ENCODE measurements at places on chromosomes 3 and 15.

- DNase-seq = peak; percentile 80
These were observed 16.4 kb downstream of the CLK3 start for GRCh38 chr15:74631935-74632560.

- no peak for DNase-seq
These were observed 364.1 kb upstream of the CNTN4 start for GRCh38 chr3:1734494-1735122.

DNA sequence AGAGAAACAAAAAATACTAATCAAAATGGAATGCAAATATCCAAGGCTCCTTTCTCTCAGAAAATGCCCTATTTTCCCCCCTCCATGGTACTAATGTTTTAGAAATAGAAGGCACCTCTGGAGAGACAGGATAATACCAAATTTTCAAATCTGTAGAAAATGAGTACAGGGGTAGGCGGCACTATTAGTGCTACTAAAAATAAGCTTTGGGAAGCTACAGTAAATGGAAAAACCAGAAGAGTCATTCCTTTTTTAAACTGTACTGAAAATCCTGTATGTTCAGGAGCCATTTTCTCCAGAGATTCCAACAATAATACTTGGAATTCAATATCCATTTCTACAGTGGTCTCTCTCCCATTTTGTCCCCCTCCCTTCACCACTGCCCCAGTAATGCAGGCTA lies 320.8 kb downstream of the RORA start:
- DNase-seq = no peak

DNA sequence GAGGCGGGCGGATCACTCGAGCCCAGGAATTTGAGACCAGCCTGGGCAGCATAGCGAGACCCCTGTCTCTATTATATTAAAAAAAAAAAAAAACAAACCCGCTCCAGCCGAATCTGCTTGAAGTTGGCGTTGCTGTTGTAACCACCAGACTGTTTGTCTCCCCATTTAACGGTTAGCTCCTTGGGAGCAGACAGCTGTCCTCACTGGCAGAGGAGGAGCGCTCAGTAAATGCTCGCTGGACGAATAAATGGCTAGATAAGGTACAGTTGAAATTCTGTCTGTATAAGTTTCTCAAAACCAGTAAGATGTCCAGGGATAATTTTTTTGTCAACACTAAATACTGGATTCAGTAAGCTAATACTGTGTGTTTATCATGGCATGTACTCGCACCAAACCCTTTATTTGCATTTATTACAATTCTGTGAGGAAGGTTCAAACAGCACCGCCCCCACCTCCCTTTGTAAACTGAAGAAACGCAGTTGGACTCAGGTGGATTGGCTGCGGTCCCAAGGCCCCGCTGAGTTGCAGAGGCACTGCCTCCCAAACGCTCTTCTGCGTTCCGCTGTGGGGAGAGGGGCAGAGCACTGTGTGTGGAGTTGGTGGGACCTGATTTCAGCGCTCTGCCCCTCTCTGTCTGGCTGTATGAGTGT lies 1.1 kb downstream of the RCCD1 start:
- no peak for DNase-seq

- DNase-seq = no peak
These were observed 58.5 kb downstream of the NEK10 start for GRCh38 chr3:27310688-27311087.

GRCh38 chr15:63938486-63939061 lies 104.8 kb upstream of the HERC1 start:
- DNase-seq = no peak

GRCh38 chr3:131850223-131850622 lies 184.6 kb downstream of the CPNE4 start:
- no peak for DNase-seq

- DNase-seq = peak; percentile 53
These were observed 44.0 kb downstream of the ZBTB38 start for GRCh38 chr3:141412087-141412935.

GRCh38 chr3:122183893-122184590 lies 574 bp downstream of the CASR start:
- peak; percentile 9 for DNase-seq

GRCh38 chr3:149442043-149442442 lies 32.5 kb upstream of the TM4SF4 start:
- no peak for DNase-seq

GRCh38 chr15:55513152-55513551 lies 5.1 kb upstream of the DNAAF4 start:
- no peak for DNase-seq

DNA sequence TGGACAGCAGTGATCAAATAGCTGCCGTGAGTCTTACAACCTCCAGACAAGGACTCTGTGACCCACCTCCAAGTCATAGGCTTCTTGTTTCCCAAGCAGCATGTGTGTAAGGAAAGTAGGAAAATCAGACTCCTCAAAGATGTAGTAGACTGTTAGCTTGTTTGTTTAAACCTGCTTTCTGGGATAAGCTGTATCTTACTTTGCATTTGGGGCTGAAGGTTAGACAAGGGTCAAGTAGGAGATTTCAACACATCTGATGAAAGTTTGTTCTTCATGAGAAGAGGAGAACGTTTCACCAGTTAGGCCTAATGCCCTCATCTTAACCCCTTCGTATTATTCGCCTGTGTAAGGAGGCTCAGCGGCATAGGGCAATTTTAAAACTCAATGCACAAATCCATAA lies 756.4 kb upstream of the NR2F2 start:
- DNase-seq = no peak

GRCh38 chr3:24521420-24522145 lies 26.9 kb upstream of the THRB start:
- DNase-seq = peak; percentile 64

DNA sequence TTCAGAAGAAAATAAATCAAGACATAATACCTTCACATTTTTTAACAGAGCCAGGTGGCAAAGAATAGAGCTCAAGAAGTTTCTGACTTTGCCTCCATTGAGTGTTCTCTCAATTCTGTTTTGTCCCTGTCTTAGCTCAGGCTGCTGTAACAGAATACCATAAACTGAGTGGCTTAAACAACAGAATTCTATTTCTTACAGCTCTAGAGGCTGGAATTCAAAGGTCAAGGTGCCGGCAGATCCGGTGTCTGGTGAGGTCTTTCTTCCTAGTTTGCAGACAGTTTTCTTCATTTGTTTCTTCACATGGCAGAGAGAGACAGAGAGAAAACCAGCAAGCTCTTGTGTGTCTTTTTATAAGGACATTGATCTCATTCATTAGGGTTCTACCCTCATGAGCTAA lies 25.6 kb downstream of the IQCH start:
- no peak for DNase-seq

DNA sequence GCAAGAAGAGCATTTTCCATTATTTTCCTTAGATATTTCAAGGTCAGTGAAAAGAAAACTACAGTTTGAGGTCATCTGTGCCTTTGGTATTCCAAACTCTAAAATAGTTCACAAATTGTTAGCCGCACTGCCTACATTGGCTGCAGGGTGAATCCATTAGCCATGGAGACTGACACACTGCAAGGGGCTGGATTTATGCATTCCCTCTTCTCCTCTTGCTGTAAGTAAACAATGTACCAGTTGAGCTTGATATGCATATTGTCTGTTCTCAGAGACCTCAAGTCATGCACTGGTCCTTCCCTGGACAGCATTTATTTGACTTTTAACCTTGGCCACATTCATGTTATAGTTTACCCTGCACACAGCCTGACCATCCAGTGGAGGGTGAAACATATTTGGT lies 50.2 kb upstream of the TNFSF10 start:
- no peak for DNase-seq

DNA sequence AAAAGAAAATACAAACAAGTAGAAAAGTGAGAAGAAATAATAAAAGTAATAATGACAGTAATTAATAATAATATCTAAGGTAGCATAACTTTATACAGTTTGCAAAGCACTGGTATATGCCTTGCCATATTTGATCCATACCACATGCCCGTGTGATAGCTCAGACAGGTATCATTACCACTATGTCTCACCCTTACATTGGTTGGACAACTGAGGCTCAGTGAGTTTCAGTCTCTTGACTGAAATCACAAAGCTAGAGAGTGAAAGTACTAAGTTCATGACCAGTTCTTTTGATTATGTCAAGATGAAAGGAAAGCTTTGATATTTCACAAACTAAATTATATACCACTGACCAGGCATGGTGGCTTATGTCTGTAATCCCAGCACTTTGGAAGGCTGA lies 408.9 kb downstream of the GAP43 start:
- no peak for DNase-seq

DNA sequence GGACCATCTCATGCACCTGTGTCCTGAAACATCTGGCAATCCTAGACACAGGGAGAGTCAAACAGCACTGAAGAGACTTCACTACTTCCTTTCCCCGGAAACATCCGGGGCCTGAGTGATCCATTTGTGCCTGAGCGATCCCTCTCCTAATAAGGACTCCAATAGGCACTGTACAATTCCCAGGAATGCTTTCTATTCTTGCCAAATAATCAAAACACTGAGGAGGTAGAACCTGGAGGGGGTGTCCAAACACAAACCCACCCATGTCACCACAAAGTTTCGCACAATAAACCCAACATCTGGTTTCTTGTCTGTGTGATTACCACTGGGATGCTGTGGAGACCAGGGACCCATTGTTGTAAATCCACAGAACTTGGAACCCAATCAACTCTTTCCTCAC lies 205.0 kb downstream of the OPA1 start:
- DNase-seq = no peak

GRCh38 chr3:50554553-50554952 lies 13.0 kb downstream of the C3orf18 start:
- DNase-seq = no peak

DNA sequence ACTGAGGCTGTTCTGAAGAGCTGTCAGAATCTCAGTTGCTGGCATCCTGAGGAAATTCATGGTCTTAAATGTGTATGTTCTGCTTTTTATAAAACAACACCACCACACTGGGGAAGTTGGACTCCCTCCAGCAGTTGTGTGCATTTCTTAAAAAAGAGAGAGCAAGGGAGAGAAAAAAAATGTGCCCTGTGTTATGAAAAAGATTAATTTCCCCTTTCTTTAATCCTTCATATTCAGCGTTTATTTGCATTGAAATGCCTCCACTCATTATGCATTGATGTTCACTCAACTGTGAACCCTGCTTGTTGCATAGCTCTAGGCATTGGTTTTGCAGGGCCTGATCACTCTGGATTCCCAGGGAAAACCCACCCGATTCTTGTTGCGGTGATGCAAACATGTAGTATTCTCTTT lies 4.4 kb upstream of the ZNF609 start:
- DNase-seq = peak; percentile 50

DNA sequence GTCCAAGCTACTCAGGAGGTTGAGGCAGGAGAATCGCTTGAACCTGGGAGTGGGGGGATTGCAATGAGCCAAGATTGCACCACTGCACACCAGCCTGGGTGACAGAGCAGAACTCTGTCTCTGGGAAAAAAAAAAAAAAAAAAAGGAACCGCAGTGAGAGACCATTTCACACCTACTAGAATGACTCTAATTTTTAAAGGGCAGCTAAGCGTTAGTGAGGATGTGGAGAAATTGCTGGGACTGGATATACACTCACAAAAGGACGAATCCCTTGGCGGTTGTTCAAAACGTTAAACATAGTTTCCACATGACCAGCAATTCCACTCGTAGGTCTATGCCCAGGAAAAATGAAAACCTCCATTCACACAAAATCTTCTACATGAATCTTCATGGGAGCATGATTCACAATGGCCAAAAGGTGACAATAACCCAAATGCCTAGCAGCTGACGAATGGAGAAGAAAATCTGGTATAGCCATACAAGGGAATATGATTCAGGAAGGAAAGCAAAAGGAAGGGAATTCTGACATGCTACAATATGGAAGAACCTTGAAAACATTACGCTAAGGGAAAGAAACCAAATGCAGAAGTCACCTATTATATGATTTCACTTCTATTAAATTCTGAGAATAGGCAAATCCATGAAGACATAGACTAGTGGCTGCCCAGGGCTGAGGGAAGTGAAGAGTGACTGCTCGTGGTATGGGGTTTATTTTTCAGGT lies 127.0 kb downstream of the CHSY1 start:
- peak; percentile 33 for DNase-seq

DNA sequence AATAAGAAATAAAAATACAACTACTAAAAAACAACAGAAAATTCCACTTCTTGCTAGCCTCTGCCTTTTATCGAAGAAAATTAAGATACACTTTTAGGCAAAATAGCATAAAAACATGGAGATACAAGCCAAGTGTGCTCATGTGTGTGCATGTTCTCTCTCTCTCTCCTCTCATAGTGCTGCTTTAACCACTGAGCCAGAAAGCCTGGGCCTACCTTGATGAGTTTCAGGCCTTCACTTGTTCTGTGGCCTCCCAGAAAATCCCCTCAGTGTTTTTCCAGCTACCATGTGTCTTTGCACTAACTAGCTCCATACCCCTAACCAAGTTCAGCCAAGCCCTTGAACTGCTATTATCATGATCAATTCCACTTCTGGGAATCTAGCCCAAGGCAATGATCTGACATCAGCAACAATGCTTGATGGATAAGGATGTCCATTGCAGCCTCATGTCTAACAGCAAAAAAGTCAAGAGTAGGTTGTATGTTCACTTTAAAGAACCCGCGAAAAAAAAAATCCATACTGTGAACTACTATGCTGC lies 18.1 kb downstream of the CYP11A1 start:
- DNase-seq = no peak

GRCh38 chr15:38885001-38885400 lies 320.4 kb upstream of the RASGRP1 start:
- DNase-seq = no peak

DNA sequence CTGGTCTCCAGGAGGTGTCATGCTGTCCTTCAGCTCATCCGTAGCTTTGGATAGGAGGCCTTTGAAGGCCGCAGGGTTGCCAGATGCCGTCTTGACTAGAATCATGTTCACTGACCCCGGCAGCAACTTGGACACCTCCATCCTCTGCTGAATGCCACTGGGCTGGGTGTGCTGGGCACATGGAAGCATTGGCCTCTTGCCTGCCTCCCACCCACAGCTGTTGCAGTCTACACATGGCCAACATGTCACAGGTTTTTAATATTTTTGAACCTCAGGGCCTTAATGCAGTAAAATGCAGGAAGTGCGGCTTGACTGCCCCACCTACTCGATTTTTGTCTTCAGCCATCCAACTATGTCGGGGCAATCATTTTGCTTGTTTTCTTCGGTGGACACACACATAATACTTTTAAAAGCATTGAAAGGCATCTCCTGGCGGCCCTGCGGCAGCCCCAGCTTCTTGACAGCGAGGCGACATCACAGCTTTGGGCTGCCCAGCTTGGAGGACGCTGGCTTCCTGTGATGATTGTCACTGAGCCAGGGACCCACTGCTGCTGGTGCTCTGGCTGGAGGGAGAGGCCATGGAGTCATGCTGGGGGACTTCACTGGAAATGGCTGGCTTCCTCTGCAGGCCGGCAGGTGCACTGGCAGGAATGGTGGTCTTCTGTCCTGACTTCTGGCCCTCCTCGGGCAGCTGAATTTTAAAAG lies 31.6 kb upstream of the ACAD9 start:
- no peak for DNase-seq

DNA sequence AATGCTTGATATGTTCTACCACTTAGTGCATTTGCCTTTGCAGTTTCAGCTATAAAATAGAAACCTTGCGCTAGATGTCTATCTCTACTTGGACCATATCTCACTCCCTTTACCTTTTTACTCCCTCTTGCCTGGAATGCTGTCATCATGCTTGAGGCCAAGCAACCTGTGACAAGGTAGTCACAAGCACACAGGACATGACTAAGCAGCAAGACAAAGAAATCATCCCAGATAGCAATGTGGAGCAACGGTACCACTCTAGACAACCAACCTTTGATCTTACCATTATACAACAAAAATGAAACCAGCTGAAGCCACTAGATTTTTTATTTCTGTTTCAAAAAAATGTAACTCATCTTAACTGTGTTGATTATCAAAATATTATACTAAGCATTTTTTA lies 50.5 kb upstream of the SPSB4 start:
- no peak for DNase-seq

Data from germinal center (tissue), 1 donor.